Stimulated activated naive CD8-positive, alpha-beta T cell treated with anti-CD3 and anti-CD28 coated beads, Interleukin-15, Interleukin-2, amounts not matched to agents 100 U/mL and 50 U/mL, for 24 hours (primary cell): ENCODE measurements at places on chromosomes 2 and 18.

- no peak for DNase-seq
These were observed 31.9 kb upstream of the TFPI start for GRCh38 chr2:187586011-187586641.

GRCh38 chr2:121475811-121476571, 54.7 kb upstream of the RNU4ATAC start:
- no peak for DNase-seq

GRCh38 chr2:163312713-163313112, 423.1 kb downstream of the FIGN start:
- DNase-seq = no peak

- peak; percentile 48 for DNase-seq
These were observed 78.3 kb downstream of the MBP start for GRCh38 chr18:77054288-77054605.

DNA sequence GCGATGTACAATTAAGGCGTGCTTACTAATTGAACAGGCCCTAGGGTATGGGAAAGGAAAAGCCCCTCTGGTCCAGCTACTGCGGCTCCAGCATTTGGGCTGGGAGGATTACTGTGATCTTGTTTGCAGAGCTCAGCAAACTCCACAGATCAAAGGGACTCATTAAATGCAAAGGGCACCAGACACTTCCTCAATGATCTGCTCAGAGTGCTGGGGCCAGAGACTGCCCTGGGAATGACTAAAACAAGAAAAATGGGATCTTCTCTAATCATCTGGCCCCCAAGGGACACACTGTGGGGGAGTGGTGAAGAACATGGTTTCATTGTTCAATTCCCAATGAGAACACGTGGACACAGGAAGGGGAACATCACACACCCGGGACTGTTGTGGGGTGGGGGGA, 85.0 kb downstream of the MARCHF4 start:
- no peak for DNase-seq

- DNase-seq = no peak
These were observed 74.2 kb upstream of the MC4R start for GRCh38 chr18:60446821-60447220.

DNA sequence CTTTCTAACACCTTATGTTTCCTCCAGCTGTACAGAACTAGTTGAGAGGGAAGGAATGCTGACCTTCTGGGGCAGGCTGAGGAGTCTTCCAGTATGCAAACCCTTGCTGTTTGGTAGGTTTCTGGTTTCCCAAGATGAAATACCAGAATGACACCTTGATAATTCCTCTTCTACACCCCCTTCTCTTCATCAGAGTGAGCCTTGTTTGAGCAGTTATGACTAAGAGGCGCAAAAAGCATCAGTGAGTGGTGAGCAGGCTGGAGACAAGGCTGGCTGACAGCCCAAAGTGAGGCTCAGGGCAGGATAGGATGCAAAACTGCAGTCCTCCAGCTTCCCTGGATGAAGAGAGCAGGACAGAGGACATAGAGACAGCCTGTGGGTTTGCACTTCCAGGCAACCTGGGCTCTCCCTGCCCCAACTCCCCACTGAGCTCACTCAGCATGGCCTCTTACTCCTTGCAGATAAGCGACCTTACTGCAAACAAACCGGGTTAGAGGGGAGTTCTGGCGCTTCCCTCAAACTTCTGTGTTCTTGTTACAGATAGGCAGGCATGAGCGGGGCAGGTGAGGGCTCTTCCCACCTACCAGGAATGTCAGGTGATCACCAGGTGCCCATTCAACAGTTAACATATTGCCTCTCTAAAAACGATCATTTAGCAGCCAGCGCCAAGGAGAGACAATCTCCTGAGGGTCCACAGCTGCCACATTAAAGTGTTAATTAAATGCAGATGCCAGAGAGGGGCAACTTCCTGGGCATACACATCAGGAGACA, 5.4 kb downstream of the MPPE1 start:
- DNase-seq = no peak

DNA sequence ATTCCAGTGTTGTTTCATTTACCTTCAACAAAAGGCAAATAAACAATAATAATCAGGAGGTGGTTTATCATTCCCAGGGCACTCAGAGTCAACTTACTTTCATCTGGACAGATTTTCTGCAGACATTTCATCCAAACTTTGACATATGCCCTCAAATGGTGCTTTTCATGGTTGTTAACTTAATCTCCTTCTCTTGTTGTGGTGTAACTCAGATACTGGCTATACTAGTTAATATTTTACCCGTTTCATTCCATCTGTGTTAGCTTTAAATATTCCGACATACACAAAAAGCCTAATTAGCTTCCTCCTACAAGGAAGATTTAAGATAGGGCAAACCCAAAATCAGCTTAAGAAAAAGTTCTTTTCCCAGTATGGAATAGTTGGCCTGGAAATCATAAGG, 44.4 kb upstream of the RPE start:
- no peak for DNase-seq

- DNase-seq = no peak
These were observed 304.9 kb upstream of the KYNU start for GRCh38 chr2:142572346-142573132.

DNA sequence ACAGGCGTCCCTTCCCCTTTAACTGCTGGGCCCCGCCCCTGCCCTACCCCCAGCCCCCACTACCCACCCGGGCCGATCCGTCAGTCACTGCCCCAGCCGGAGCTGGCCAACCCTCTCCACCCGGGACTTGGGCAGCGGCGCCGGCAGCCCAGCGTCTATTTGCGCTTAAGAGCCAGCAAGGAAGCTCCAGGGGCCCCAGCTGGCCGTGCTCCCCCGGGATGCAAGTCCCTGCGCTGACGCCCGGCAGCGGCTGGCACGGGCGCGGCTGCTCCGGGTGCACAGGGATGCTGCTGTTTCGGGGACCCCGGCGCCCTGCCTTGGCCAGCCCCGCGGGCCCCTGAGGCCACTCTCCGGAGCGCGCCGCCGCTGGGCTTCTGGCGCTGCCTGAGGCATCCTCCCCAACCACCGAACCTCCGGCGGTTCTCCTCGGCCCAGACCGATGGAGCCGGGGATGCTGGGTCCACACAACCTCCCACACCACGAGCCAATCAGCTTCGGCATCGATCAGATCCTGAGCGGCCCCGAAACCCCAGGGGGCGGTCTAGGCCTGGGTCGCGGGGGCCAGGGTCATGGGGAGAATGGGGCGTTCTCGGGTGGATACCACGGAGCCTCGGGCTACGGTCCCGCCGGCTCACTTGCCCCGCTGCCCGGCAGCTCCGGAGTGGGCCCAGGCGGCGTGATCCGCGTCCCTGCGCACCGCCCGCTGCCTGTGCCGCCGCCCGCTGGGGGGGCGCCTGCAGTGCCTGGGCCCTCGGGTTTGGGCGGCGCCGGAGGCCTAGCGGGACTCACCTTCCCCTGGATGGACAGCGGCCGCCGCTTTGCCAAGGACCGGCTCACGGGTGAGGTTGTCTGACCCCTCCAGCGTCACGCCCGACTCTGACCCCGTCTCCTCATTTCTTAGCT, at the start of gene TLX2:
Gene TLX2 (plus strand): TSS at position 83 of the 903 bp plus-strand sequence. CDS start 357 bp downstream, at position 440.
- DNase-seq = no peak

DNA sequence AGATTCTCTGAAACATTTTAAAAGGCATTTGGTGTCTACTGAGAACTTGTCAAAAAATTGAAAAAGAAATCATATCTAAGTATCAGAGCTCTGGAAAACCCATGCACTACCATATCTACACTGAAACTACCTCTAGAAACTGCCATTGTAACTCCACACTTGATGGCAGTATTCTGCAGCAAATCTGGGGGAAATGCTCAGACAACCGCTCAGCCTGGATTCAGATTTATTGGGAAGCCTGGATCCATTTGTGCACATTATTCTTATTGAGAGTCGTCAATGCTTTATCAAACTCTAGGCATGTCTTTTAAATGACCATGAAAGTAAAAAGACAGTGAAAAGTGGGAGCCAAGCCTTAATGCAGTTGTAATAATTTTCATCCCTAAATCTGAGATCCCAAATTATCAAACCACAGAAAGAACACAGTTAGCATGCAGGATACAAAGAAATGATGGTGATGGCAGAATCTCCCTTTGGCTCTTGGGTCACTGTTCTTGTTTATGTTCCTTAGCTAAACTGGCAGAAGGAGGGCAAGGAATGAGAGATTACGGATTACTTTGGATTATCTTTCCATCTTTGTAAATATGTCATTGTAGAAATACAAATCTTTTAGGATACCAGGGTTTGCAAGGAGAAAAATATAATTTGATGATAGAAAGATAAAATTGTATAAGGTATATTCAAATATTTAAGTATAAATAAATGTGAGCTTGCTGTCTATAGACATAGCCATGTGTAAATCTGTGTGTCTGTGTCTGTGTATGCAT, 512.1 kb upstream of the SYT4 start:
- DNase-seq = no peak

GRCh38 chr2:69390471-69390870, 3.4 kb upstream of the GFPT1 start:
- DNase-seq = no peak

GRCh38 chr2:206257350-206257749, 17.1 kb upstream of the ZDBF2 start:
- no peak for DNase-seq

DNA sequence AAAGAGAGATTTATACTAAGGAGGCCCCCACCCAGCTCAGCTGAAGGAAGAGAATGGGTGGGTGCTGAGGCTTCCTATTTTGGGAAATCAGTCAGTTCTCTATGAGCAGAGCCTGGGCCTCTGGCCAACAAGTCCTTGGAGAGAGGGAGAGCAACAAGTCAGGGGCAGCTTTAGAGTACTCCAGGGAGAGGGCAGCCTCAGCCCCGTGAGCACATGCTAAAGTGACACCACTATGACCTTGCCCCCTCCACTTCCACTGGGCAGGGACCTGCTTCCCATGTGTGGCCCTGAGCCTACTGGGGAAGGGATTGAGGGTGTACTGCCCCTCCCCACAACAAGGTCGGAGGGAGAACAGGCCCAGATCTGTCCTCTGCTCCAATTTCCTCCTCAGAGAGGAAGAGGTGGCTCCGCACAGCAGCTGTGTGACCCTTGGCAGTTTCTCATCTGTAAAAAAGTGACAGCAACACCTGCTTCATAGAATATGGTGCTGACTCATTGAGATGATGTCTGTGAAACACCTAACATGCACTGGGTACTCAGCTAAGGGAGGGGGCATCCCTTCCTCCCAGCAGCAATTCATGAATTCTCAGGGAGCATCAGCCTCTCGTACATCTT, 72.9 kb downstream of the CLHC1 start:
- no peak for DNase-seq

GRCh38 chr2:208315081-208315788, 49.2 kb downstream of the PIKFYVE start:
- peak; percentile 6 for DNase-seq

DNA sequence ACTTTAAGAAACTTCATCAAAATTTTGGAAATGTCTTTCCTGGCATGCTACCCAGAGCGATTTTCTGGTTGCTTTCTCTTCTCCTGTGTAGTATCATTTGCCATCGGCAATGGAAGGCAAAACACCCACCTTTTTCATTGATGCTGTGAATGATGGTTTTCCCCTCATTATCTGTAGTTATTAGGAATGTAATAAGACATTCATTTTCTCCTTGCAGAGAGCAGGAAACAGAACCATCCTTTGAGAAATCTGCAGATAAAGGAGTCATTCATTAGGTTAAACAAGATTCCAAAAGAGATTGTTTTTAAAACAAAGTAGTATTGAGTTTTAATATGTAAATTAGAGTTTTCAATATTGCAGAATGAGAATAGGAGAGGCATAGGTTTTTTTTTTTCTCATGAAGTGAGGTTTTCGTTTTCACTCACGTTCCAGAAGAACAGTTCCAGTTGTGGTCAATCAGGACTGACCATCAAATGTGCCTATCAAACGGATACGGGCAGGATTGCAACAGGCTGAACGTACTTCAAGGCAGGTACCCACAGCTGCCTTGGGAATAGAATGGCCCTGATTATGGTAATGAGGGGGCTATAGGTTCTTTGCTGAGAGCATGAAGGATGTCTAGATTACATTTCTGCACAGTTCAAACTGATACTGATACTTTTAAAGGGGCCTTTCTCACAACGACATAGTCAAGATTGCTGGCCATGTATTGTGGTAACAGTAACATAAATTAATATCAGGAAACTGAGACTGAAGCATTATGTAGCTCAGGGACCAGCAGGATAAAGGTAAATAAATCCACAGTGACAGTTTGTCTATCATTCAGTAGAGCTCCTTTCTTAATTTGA, 49.8 kb upstream of the PLA2R1 start:
- DNase-seq = no peak

GRCh38 chr18:32724071-32724749, 48.6 kb downstream of the KLHL14 start:
- DNase-seq = no peak

DNA sequence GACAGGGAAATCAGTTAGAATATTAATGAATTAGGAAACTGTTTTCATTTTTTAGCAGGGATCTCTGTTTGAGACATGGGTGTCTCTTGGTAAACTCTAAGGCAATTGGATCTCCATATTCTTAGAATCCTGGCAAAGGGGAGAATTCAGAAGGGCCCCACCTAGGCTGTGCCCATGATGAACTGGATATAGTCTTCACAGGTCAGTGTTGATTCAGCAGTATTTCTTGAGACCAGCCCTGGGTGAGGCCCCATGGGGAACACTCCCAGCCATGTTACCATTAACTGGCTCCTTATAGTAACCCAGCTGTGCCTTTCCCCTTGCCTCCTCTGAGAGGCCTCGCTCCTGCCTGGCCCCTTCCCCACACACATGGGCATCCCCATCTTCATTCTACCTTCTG, 76.7 kb downstream of the TCF7L1 start:
- no peak for DNase-seq

DNA sequence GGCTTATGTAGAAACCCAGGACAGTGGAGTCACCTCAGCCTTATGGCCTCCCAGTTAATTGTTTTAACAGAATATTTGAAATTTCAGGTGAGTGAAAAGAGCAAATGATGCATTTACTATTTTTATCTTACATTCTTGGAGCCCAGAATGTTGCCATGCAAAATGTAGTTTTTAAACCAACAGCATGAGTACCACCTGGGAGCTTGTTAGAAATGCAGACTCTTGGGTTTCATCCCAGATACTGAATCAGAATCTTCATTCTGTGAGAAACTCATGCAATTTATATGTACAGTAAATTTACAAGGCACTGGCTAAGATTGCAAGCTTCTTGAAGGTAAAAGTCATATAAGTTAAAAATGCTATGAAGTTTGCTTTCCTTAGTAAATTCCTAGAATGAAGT, 654.5 kb upstream of the CDH2 start:
- DNase-seq = no peak

DNA sequence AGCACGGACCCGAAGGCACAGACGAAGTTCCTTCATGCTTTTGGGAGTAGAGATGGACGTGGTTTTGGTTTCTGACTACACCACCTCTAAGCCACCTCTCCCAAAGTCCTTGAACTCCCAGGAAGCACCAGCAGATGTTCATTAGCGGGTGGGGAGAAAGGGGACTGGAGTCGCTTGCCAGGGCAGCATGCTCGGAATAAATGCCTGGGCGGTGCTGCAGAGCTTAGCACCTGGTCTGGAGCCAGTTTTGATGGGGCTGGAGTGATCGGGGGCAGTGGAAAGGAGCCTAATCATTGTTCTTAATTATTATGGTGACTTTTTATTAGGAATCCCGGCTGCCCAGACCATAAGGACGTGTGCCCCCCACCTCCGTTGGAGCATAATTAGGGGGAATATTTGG, 220.8 kb downstream of the TFCP2L1 start:
- DNase-seq = no peak
